ENCODE measurements at places on chromosomes 16 and 17. TPM values are rescaled to one million over a fixed set of nuclear protein-coding genes. Genes with fewer than 3 reads are reported as not detected.

- DNase-seq: no peak
Measured at GRCh38 chr16:10624527-10624926, 44.1 kb upstream of the EMP2 start.

DNA sequence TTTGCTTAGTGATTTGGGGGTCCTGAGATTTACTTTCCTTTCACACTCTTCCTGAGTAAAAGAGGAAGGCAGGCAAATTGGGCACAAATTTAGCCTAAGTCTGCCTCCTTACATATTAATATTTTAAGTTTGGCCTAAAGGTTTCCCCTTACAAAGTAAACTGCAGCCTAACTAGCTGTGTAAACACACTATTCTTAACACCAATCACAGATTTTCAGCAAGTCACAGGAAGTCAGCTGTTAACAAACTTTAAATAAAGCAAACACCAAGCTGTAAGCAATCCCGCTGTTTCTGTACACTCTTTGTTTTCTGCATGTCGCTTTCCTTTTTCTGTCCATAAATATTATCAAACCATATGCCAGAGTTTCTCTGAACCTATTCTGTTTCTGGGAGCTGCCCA is 45.1 kb upstream of the ABCC11 start:
- DNase-seq: no peak

GFAP gene
- total RNA-seq: 0.10 TPM

C16orf95 gene
- 4.4 TPM for total RNA-seq

DNA sequence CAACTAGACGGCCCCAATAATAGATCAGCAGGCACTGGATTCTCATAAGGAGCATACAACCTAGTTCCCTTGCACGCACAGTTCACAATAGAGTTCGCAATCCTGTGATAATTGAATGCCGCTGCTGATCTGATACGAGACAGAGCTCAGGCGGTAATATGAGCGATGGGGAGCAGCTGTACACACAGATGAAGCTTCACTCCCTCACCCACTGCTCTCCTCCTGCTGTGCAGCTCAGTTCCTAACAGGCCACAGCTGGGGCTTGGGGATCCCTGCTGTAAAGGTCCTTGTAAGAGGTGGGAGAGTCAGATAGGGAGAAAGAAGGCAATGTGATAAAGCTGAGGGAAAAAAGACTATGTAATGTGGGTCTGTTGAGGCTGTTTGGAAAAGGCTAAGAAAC is 577.5 kb downstream of the RBFOX1 start:
- no peak for DNase-seq

DNA sequence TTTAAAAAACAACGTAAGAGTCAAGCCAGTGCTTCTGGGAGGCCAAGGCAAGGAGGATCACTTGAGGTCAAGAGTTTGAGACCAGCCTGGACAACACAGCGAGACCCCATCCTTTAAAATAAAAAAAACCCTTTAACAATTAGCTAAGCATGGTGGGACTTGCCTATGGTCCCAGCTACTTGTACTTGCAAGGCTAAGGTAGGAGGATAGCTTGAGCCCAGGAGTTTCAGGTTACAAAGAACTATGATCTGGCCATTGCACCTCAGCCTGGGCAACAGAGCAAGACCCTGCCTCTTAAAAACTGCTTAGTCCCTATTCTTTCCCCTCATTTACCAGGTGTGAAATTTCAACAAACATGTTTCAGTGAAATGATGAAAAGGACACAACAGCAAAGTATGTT is 89.5 kb downstream of the STH start:
- no peak for DNase-seq

DNA sequence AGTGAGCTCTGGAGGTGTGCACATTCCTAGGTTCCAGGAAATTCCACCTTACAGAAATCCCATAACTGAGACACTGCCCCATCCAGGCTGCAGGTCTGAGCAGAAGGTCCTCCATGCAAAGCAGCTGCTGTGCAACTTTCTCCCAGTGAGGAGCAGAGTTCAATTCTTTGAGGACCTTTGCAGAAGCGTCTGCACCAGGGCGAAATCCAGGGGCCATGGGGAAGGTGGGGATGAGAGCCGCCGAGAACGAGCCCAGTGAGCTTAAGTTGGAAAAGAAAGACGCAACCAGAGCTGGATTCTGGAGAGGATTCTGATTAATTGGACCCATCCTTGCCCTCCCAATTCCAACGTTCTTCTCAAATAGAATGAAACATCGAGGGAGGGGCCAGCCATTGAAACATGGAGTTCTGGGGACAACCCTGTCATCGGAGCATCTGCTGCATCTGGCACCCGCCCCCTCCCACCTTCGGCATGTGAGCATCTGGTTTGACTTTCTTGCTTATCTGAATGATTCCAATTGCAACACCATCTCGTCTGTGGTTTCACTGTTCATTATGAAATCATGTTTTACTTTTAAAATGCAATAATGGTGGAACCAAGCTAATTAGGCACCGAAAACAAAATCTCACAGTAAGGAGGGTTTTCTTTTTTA is 190.6 kb upstream of the FOXF1 start:
- DNase-seq: no peak

DNA sequence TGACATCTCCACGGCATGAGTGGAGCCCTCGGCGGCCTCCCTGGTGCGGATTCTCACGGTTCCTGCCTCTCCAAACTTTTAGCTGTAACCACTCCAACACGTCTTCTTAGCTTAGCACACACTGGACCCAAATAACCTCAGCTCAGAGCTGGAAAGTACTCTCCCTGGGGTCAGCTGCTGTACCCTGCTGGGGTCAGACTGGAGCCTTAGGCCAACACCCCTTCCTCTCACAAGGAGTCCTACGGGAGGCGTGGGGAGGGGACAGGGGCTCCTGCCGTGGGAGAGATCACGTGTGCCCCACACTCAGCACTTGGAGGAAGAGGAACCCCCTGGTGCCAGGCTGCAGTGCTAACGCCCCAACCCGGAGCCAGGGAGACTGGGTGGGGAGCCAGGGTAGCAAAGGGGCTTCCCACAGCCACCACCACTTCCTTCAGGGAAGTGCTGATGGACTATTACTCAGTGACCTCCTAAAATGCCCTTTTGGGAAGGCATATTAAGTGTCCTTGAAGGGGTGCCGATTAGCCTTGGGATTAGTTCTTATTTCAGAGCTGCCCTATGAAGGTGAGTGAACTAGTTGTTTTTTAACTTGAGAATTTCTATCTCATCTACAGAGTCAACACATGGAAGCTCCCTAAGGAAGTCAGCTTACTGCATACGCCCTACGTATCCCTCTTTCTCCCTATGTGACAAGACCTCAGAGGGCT is 124.0 kb downstream of the HIC1 start:
- no peak for DNase-seq

TNFRSF13B gene
- 0.21 TPM for total RNA-seq

HELZ gene
- total RNA-seq: 21.7 TPM

DNA sequence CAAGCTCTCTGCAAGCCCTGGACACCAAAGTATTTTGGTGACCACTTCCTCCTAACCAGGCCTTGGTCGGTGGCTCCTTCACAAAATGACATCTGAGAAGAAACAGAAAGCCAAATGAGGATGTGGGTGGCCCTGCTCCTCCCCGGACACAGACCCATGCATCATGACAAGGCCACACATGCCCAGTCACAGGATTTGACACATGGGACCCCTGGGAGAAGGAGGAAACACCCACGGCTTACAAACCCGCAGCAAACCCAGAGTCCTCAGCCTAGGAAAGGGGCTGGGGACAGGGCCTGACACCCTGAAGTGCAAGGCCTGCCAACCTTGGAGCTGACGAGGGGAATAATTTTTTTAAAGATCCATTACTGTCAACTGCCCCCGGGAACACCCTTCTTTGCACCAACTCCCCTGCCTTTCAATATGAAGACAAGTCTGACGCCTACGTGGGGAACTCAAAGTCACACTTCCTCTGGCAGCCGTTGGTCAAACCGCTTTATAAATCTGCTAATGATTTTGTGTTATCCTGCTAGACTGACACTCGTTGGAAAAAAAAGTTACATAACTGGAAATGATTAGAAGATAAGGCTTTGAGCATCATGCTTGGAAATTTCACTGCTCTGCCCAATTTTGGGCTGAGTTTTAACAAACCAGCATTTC is 41.3 kb downstream of the GAS7 start:
- DNase-seq: no peak

- peak; percentile 98 for DNase-seq
Measured at GRCh38 chr17:44354582-44355561, 8.8 kb downstream of the FAM171A2 start.

KRT16 gene
- total RNA-seq: not detected
